ENCODE measurements at places on chromosomes 3 and 15.

- DNase-seq: no peak
These were observed 41.6 kb downstream of the MRAS start for GRCh38 chr3:138389841-138390581.

DNA sequence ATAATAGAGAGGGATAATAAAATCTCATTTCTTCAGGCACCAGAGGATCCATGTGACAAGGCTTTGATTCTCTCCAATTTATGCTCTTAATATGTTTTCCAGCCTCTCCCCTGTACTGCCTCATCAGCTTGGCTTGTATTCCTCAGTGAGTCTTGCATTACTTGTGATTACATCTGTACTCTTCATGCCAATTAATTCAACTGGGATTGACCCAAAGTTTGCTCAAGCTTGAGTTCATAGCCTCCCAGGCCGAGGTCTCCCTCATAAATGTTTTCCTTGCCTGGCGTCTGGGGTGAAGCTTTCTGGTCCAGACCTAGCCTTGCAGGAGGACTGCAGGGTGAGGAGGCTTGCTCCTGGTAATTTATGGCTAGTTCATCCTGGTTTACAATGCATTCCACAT lies 146.9 kb downstream of the CHST2 start:
- no peak for DNase-seq

DNA sequence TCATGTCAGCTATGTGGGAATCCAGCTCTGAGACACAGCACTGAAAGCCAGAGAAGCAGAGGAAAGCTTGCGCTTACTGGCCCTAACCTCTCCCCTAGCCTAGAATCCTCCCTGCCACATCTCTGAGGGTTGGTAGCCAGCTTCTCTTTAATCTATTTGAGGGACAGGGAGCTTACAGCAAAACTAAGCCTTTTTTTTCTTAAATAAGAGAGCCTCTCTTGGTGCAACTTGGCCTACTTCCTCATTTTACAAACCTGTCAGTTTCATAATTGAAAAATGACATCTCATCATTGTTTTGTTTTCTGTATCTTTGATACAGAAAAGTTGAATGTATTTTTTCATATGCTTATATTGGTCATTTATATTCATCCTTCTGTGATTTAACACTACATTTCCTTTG lies 193.9 kb downstream of the ZNF621 start:
- DNase-seq: no peak

- DNase-seq: no peak
These were observed 42.9 kb downstream of the CDIN1 start for GRCh38 chr15:36622197-36622795.

GRCh38 chr3:65793495-65794200 lies 245.1 kb downstream of the MAGI1 start:
- no peak for DNase-seq

DNA sequence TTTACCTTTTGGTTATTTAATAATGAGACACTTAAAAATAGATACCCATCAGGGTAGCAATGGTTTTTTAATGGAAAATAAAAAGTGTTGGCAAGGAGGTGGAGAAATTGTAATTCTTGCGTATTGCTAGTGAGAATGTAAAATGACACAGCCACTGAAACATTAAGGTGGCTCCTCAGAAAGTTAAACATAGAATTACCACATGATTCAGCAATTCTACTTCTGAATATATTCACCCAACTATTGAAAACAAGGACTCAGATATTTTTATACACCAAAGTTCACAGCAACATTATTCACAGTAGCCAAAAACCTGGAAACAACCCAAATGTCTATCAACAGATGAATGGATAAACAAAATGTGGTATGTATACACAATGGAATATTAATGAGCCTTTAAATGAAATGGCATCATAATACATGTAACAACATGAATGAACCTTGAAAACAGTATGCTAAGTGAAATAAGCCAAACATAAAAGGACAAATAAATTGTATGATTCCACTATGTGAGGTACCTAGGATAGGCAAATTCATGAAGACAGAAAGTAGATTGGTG lies 163.5 kb downstream of the IMPG2 start:
- no peak for DNase-seq

DNA sequence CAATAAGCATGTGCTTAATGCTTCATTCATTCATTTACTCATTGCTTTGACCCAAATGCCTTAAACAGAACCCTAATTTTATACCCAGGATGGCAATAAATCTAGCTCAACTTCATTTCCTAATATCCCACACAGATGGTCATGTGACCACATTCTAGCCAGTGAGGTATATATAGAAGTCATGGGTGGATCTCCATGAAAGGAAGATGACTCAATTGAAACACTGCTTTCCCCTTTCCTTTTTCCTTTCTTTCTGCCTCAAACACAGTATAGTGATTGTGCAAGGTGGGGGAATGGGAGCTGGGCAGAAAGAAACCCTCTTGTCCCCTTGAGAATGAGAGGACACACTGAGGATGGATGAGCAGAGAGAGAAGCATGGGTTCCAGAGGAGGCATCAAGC lies 183.5 kb upstream of the PRICKLE2 start:
- DNase-seq: no peak

GRCh38 chr3:114855839-114856238 lies 291.2 kb downstream of the ZBTB20 start:
- no peak for DNase-seq

- DNase-seq: peak; percentile 68
These were observed 51.4 kb downstream of the FLNB start for GRCh38 chr3:58059349-58060321.

DNA sequence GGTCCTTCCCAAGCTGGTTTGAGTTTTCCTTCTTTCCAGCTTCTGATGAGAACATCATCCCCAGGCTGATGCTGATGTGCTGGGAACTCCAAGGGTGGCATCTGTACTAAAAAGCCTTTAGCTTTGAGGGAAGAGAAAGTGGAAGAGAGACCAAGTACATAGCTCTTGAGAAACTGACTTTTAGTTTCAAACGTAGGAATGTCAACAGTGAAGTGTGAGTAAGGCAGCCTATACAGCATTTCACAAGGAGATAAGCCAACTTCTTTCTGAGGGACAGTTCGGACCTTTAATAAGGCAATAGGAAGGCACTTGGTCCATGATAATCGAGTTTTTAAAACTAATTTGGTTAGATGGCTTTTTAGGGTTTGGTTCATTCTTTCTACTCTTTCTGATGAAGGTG lies 53.7 kb downstream of the DLG1 start:
- DNase-seq: no peak

DNA sequence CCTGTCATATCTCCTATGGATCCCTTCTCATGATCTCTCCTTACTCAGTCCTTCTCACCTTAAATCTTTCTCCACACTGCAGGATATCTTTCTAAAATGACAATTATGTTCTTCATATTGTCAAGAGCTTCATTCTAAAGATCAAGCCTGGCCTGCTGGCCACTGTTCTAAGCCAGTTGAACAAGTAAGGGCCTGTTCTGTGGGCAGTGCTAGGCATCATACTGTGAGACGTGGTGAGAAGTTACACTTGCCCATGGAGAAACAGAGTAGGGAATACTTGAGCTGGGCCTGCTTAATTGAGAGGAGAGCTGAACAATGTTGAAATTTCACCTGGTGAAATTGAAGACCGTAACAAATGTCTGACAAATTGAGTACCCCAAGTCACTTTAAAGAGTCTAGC lies 184.1 kb upstream of the RASGRP1 start:
- DNase-seq: no peak

GRCh38 chr3:24857945-24858344 lies 363.3 kb upstream of the THRB start:
- DNase-seq: no peak

- peak; percentile 90 for DNase-seq
These were observed at the start of gene GNAI2 for GRCh38 chr3:50235716-50236483. TSS of gene GNAI2 (plus strand) at chr3:50236204. CDS start at chr3:50236336, 132 bp downstream.

GRCh38 chr3:189389346-189389745 lies 217.6 kb downstream of the TPRG1 start:
- no peak for DNase-seq

DNA sequence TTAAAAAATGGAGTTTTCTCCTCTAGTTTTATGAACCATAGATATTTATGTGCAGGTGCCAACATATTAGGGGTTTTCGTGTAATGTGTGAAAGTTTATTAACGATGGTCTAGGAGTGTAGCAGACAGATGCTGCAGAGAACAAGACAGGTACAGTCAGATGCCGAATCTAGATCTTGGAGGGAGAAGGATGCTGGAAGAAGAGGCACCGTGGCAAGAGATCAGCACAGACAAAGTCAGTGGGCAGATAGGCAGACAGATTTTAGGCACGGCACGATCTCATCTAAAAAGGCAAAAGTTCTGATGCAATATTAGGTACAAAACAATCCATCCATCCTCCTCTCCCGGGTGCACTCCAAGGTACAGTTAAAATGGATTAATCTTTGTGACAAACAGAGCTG lies 161.6 kb downstream of the TIGIT start:
- DNase-seq: no peak

GRCh38 chr15:72339777-72340177 lies 19.8 kb upstream of the CELF6 start:
- DNase-seq: peak; percentile 17

- DNase-seq: no peak
These were observed 67.1 kb upstream of the LMOD3 start for GRCh38 chr3:69189487-69189886.

DNA sequence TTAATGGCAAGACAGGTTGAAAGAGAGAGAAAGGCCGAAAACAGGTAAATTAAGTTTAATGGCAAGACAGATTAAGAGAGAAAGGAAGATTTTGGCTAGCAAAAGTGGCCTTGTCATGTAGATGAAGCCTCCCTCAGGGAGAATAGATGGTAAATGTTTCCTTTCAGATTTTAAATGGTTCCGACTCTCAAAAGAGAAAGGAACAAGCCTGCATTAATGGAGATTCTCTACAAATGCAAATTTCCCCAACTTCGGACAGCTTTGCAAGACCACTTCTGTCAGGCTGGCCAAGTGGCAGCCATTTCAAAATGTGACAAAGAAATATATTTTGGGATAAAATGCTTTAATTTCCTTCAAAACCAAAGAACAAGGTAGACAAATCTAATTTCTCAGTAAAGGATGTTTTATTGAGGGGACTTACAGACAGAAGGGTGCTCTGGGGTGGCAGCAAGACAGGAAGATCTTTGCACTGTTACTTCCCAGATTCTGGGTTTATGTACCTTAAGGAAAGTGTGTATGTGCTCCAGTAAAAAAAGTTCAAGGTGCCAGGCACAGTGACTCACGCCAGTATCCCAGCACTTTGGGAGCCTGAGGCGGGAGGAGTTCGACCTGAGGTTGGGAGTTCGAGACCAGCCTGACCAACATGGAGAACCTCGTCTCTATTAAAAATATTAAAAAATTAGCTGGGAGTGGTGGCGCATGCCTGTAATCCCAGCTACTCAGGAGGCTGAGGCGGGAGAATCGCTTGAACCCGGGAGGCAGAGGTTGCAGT lies 626.3 kb upstream of the NAALADL2 start:
- DNase-seq: no peak

DNA sequence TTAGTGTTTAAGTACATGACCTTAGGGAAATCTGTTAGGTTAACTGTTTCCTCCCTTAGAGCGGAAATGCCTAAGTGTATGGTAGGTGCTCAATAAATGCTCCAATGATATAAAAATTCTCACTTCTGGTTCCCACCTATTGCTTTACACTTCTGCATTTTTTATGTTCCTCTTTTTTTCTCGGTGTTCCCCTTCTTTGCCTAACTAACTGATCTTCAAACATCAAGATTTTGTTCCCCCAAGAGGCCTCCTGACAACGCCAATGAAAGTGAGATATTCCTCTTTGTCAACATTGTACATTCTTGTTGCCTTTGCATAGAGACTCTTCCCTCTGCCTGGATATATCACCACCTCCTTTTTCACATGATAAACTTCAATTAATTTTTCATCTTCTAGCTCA lies 17.4 kb downstream of the SLC35A5 start:
- DNase-seq: no peak

DNA sequence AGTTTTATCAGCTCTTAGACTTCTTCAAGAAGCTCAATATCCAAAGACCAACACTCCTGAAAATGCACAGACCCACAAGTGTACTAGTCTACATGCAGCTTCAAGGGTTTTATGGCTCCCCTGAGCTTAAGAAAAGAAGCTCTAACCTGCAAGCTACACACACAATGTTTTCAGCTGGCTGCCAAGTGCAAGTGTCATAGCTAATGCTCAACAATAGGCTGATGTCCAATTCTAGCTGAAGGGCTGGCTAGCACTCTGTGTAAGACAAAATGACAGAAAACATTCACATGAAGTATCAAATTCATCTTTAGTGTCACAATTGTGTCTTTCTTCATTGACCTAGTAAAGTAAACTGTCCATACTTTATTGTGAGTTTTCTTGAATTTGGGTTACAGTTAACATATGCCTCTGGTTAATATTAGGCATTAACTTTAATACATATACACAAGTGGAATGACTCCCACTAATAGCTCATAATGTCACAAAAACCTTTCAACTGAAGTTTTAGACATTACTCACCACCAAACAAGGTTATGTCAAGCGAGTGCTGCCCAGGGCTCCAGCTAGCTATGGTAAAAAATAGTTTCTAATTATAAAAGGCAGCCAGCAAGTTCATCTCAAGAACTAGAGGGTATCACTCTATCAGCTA lies 15.1 kb downstream of the ABI3BP start:
- no peak for DNase-seq

DNA sequence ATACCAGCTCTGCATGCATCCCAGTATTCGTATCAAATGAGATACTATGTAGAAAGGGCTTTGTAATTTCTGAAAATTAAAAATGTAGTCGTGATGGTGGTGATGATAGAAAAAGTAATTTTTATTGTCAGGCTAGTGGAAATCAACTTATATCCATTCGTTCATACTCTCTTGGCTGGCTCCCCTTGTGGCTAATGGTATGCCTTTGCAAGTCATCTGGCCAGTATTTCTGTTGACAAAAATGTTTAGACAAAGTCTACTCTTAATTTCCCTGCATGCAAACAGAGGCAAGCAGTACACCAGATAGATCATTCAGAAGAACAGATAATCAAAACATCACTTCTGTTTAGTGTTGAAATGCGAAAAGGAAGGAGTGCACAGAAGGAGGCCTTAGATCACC lies 49.6 kb upstream of the DUT start:
- DNase-seq: no peak

DNA sequence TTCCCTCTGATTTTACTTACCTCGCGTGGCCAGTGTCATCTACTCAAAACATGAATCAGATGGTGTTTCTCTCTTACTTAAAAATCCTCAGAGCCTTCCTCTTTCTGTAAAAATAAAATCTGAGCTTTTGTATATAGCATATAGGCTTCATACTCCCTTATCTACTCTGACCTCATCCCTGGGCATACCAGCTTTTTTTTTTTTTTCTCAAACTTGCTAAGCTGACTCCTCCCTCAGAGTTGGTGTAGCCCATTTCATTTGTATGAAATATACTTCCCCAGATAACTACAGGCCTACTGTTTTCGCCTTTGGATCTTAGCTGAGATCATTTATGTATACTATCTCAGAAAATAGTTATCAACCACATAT lies 648.9 kb upstream of the ALCAM start:
- no peak for DNase-seq

DNA sequence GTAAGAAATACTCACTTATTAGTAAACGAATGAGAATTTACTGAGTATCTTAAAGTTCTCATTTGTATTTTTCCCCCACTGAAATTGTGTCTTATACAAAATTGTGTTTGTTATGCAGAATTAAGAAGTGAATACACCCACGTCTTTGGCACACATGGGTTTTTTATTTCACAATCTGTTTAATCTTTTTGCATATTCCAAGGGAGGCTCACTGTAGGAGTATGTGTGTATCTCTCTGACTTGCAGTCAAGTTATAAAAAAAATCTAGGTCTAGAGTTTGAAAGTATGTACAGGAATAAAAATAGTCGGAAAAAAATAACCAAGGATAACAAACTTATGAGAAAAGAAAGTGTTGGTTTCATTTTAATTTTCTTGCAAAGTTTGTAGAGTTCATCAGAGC lies 255.2 kb downstream of the PDCD6IP start:
- DNase-seq: no peak

- no peak for DNase-seq
These were observed 11.5 kb upstream of the SEC11A start for GRCh38 chr15:84727429-84727828.
